ENCODE measurements at places on chromosomes 13 and 19. TPM values are rescaled to one million over a fixed set of nuclear protein-coding genes. Genes with fewer than 3 reads are reported as not detected.

DNA sequence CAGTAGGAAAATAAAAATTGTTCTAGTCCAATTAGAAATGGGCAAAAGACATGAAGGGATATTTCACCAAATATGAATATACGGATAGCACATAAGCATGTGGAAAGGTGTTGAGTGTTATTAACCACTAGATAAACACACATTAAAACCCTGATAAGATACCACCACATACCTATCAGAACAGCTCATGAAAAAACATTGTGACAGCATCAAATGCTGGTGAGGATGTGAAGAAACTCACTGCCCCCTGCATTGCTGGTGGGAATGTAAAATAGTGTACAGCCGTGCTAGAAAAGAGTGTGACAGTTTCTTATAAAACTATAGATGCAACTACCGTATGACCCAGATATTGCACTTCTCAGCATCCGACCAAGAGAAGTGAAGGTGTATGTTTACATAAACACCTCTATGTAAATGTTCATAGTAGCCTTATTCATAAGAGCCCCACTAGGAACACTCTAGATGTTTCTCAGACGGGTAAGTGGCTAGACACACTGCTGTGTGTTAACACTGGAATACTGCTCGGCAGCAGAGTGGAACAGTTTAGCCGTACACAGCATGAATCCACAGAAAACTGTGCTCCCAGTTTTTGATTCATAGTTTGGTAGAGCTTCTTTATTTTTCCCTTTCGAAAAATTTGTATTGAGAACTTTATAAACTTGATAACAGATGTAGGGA is 321.1 kb downstream of the MYO16 start:
- H3K36me3 ChIP-seq, result no peaks in the 10 kb centered on the region
- H3K27ac ChIP-seq, result no peak overlapping the region
- peaks cover 17% of the 10 kb centered on the region for H3K4me1 ChIP-seq
- no peak overlapping the region for H3K4me3 ChIP-seq

- no peak overlapping the region for H3K27ac ChIP-seq
- no peak overlapping the region for H3K4me3 ChIP-seq
- no peak for DNase-seq
- H3K27me3 ChIP-seq, result no peaks in the 10 kb centered on the region
- peaks cover 24% of the 10 kb centered on the region for H3K4me1 ChIP-seq
- H3K36me3 ChIP-seq, result no peaks in the 10 kb centered on the region
Observed at GRCh38 chr13:33728271-33729037, 89.5 kb upstream of the RFC3 start.

DNA sequence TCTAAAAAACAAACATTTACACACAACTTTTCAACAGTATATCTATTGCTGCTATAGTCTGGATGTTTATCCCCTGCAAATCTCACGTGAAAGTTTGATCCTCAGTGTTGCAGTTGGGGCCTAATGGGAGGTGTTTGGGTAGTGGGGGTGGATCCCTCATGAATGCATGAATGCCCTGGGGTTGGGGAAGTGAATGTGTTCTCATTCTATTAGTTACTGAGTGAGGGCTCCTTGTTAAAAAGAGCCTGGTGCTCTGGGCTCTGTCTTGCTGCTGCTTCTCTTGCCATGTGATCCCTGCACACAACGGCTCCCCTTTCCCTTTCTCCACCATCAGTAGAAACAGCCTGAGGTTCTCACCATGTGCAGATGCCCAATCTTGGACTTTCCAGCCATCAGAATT is 242.7 kb upstream of the HTR2A start:
- H3K4me3 ChIP-seq, result no peak overlapping the region
- H3K4me1 ChIP-seq, result no peaks in the 10 kb centered on the region
- H3K27ac ChIP-seq, result no peak overlapping the region
- H3K27me3 ChIP-seq, result peaks cover 2% of the 10 kb centered on the region
- DNase-seq, result no peak

DNA sequence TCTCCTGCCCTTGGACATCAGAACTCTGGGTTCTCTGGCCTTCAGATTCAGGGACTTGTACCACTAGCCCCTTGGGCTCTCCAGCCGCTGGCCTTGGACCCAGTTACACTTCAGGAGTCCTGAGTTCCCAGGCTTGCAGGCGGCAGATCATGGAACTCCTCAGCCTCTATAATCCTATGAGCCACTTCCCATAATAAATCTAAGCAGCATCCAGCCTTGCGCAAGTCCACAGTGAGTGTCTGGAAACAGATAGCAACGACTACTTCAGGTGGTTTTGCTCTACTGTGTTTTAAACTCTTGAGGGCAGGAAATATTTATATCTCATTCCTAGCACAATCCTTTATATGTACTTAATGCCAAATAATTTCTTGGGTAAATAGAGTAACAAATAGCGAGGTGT is 92.3 kb downstream of the COL4A1 start:
- no peak for DNase-seq
- H3K4me1 ChIP-seq, result peaks cover 27% of the 10 kb centered on the region
- no peak overlapping the region for H3K27ac ChIP-seq
- H3K36me3 ChIP-seq, result no peaks in the 10 kb centered on the region
- peaks cover 2% of the 10 kb centered on the region for H3K27me3 ChIP-seq

DNA sequence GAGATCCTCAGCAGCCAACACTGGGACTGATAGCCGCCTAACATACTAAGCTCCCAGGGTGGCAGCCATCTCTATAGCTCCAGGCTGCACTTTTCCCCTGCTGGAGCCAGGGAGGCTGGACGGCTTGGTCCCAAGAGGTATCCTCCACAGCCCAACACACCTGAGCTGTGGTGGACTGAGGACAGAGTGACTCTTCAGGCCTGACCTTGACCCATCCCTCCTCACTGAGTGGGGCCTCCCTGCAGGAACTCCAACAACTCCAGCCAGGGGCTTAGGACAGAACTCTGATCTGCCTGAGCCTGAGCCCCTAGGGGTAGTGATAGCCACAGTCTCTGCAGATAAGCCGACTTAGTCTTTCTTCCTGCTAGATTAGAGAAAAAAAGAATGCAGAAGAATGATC is 958.1 kb upstream of the PRR20A start:
- no peaks in the 10 kb centered on the region for H3K4me1 ChIP-seq
- peaks cover 4% of the 10 kb centered on the region for H3K36me3 ChIP-seq
- DNase-seq, result no peak
- H3K27me3 ChIP-seq, result no peaks in the 10 kb centered on the region
- no peak overlapping the region for H3K27ac ChIP-seq

DNA sequence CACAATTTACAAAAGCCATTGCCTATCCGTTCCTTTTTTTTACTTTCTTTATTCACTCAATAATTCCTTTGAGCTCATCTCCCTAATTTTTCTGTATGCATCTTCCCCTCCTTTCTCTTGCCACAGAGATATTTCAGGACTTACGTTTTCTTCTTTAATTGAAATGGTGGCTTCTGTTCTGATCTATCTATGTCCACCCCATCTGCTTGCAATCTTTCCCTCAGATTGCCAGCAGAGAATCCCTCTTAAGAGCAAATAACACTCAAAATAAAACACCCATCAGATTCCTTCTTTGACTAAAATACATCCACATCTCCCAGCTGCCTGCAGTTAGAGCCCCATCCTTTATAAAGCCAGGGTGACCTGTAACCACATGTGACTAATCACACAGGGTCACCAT is 478.6 kb downstream of the EFNB2 start:
- H3K27ac ChIP-seq, result no peak overlapping the region
- H3K27me3 ChIP-seq, result no peaks in the 10 kb centered on the region
- H3K4me3 ChIP-seq, result no peak overlapping the region
- H3K4me1 ChIP-seq, result peaks cover 13% of the 10 kb centered on the region

- no peaks in the 10 kb centered on the region for H3K4me1 ChIP-seq
- no peak for DNase-seq
- H3K27me3 ChIP-seq, result peaks cover 1% of the 10 kb centered on the region
- H3K36me3 ChIP-seq, result peaks cover 3% of the 10 kb centered on the region
- H3K27ac ChIP-seq, result no peak overlapping the region
- no peak overlapping the region for H3K4me3 ChIP-seq
Observed at GRCh38 chr19:19354007-19354406, 33.4 kb downstream of the MAU2 start.

- no peak overlapping the region for H3K27ac ChIP-seq
- H3K36me3 ChIP-seq, result no peaks in the 10 kb centered on the region
- H3K4me3 ChIP-seq, result no peak overlapping the region
- peaks cover 4% of the 10 kb centered on the region for H3K27me3 ChIP-seq
- H3K4me1 ChIP-seq, result no peaks in the 10 kb centered on the region
Observed at GRCh38 chr13:97548711-97549110, 114.7 kb downstream of the RAP2A start.

GRCh38 chr13:30696278-30697176 is 38.8 kb upstream of the ALOX5AP start:
- H3K27ac ChIP-seq, result peak overlapping the region; percentile 69
- H3K27me3 ChIP-seq, result peaks cover 4% of the 10 kb centered on the region
- no peaks in the 10 kb centered on the region for H3K36me3 ChIP-seq
- H3K4me3 ChIP-seq, result no peak overlapping the region
- no peak for DNase-seq
- peaks cover 33% of the 10 kb centered on the region for H3K4me1 ChIP-seq

- H3K27ac ChIP-seq, result peak overlapping the region; percentile 67
- DNase-seq, result peak; percentile 48
- H3K4me1 ChIP-seq, result peaks cover 33% of the 10 kb centered on the region
- H3K36me3 ChIP-seq, result no peaks in the 10 kb centered on the region
- peaks cover 5% of the 10 kb centered on the region for H3K27me3 ChIP-seq
- H3K4me3 ChIP-seq, result peak overlapping the region; percentile 79
Observed at GRCh38 chr19:55585658-55586339, 5.2 kb upstream of the ZNF579 start.

The ICAM4 gene
- total RNA-seq, result not detected

The DLL3 gene
- 0.27 TPM for total RNA-seq

The LAIR2 gene
- not detected for total RNA-seq

The CRX gene
- total RNA-seq, result not detected

Measured in HFFc6 (cell line).